ENCODE measurements at places on chromosomes 5 and 9.

DNA sequence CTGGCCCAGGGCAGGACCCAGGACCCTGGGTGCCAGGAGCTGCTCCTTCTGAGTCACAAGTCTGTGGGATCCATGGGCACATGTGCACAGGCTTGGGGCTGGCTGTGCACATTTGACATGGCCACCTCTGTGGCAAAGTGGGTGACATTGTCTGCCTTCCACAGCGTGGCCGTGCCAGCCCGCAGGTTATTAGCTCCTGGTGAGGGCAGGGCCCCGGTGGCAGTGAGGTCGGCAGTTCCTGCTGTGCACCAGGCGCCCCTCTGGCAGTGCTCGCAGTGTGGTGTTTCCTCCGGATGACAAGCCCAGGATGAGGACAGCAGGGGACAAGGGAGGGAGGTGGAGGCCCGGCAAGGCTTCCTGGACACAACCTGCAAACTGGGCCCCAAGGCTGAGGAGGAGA, 60.5 kb downstream of the OLFM1 start:
- no peak for DNase-seq

DNA sequence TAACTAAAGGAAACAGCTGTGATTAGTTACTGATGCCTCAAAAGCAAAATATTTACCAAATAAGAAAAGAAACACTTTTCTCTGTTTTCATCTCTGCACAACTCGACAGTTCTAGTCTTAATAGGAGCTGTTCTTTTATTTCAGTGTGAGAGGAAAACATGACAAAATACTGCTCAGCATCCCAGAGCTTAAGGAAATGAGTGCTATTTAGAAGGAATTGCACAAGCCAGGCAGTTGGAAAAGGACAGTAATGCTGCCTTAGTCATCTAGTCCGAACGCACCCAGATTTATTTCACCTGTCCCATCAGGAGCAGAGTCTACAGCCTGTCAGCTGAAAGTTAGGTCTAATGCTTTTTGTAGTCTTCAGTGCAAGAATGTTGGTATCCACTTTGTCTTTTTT, 12.3 kb downstream of the ZCCHC9 start:
- no peak for DNase-seq

- DNase-seq: no peak
Observed at GRCh38 chr9:133606708-133607025, 2.5 kb downstream of the FAM163B start.

- no peak for DNase-seq
Observed at GRCh38 chr9:121679901-121680635, 28.6 kb downstream of the DAB2IP start.

GRCh38 chr5:168047669-168048111, 243.8 kb upstream of the WWC1 start:
- no peak for DNase-seq

- DNase-seq: no peak
Observed at GRCh38 chr5:126978258-126978657, 52.1 kb downstream of the MARCHF3 start.

GRCh38 chr9:133610845-133611244, 1.7 kb upstream of the FAM163B start:
- no peak for DNase-seq

DNA sequence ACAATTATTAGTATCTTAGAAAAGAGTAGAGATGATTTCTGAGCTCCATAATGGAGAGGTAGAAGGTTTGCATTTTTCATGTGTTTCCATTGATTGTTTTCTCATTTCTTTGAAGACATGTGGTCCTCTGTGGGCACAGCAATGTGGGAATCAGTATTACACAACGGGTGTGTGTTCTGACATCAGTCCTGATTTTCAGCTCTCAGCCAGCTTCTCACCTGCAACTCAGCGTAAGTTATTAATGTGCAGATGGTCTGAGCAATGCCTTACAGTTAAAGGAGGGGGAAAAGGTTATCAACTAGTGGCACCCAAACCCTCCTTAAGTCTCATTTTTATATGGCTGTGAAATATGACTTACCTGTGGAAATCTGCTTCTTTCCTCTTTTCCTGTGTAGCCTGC, 59.1 kb downstream of the ITGA2 start:
- DNase-seq: no peak

- DNase-seq: no peak
Observed at GRCh38 chr5:81747030-81747429, 3.9 kb downstream of the SSBP2 start.

DNA sequence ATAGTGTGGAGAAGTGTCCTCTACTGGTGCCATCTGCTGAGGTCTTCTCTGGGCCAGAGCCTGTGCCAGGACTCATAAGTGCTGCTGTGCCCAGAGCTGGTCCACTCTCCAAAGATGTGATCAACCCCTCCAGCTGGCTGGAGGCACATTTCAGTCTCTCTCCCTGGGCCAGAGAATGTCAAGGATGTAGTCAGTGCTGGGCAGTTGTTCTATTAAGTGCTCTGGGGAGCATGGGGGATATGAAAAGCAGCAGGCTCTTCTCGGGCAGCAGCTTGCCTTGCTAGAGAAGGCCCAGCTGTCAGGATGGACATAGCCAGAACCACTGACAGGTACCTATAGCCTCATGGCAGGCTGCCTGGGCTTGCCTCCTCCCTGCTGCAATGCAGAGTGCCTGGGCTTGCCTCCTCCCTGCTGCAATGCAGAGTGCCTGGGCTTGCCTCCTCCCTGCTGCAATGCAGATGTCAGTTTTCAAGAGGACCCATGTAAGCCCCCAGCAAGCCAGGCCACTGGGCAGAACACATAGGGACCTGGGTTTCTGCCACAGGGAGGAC, 157.2 kb upstream of the PANK3 start:
- DNase-seq: no peak

DNA sequence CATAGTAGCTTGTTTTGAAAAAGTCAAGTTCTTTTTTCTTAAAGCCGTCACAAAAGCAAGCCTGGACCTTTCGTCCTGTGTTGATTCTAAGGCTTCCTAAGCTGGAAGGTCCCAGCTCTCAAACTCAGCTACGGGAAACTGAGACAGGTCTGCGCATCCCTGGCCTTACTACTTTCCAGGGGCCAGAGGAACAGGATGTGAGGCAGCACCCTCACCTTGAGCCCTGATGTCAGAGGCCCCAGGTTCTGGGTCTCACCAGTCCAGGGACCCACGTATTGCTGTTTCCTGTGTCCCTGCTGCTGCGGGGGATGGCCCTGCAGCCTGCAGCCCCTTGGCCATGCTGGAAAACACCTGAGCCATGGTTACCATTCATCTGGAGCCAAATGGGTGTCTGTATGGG, 123.9 kb downstream of the COL23A1 start:
- no peak for DNase-seq

DNA sequence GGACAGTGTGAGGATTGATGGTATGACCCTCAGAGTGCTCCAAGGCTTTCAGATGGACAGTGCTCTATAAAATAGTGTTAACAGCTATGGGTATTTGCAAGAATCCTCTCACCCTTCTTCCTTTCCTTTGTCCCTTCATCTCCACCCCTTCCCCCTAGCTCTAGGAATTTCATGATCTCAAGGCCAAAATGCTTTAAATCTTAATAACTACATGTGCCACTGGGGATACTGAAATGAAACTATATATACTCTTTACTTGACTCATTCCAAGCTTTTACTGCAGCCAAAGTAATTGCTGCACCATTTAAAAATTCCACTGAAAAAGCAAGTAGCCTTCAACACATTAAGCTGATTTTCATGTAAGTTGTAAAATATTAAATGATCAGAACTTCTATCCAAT, 361.6 kb upstream of the SLC30A5 start:
- no peak for DNase-seq

- no peak for DNase-seq
Observed at GRCh38 chr5:163809473-163809872, 304.1 kb downstream of the MAT2B start.

DNA sequence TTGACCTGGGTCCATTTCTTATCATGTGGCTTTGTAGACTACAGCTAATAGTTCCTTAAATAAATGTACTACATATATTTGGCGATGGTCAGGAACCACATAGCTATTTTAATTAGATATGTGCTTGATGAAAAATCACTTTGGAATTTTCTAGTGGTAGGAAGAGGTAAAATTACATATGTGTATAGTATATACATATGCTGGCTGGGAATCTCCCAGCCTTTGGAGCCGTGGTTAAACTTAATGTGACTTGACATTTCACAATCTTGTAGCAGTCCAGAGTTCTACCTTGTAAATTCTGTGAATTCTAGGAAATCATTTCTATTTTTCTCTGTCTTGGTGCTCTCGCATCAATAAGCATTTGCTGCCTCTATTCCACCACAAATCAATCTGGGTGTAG, 565.0 kb downstream of the DMRTA1 start:
- no peak for DNase-seq

DNA sequence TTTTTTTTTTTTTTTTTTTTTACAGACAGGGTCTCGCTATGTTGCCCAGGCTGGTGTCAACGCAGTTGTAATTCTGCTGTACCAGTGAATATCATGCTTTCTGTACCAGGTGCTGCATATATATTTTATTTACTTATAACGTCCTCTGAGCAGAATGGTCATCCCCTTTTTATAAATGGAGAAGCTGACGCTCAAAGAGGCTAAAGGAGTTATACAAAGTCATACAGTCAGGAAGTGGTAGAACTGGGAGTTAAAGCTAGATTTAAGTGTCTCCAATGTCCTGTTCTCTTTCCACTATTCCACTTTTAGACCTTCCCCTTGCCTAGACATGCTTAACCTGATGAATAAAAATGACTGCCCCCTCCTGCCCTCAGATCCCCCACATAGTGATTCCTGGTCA, 1.2 kb upstream of the SIL1 start:
- no peak for DNase-seq

GRCh38 chr5:122723606-122724352, 51.1 kb upstream of the SNX2 start:
- DNase-seq: peak; percentile 62

- DNase-seq: no peak
Observed at GRCh38 chr9:35998333-35998732, 38.4 kb upstream of the RECK start.

DNA sequence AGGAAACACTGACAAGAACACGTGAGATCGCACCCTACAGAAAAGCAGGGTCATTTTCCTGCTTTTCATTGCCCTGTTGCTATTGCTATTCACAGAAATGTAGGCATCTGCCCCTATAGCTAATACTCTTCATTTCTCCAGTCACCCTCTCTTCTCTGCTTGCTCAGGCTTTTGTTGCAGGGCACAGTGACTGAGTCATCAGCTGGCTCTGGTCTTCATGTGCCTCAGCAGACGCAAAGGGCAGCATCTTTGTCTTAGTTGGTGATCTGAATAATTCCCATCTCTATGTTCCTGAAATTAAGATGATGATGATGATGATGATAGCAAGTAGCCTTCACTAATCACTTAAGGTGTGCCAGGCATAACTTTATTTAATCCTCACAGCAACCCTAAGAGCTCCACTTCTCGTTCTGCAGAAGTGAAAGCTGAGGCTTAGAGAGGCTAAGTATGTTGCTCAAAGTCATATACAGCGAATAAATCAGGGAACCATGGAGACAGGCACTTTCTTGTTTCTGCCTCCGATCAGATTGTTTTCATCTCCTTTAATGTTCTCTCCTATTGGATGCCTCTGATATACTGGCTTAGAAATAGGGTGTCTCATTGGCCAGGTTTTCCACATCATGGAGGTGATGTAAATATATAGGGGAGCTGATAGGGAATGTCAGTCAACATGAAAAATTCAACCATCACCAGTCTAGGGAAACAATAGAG, 133.0 kb upstream of the STK32A start:
- no peak for DNase-seq

DNA sequence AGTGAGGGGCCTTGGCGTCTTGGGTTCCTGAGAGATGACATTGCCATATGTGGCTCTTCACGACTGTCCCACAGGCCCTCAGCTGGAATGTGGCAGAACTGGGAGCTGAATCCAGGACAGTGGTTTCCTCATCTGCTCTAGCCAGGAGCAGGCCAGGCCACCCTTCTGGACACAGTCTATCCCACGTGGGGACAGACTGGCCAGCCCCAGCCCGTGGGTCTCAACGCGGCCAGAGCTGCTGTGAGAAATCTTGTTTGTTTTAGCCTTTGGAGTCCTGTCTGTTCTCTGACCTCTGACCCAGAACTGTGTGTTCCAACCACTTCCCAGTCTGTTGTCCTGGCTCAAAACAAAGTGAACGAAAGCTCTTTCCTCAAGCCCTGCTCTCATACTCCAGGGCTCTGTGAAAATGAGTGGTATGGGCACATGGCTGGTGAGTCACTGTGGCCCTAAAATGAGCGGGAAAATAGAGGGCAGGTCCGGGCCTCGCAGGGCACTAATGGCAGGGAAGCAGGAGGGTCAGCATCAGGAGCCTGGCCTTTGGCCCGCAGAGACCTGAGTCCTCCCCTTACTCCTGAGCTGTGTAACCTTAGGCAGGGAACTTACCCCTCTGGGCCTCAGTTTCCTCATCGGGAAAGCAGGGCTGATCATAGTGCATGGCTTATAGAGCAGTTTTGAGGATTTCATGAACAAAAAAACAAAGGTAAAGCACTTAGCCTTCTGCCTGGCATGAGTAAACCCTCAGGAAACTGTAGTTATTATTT, 34.8 kb upstream of the GLRX start:
- no peak for DNase-seq

DNA sequence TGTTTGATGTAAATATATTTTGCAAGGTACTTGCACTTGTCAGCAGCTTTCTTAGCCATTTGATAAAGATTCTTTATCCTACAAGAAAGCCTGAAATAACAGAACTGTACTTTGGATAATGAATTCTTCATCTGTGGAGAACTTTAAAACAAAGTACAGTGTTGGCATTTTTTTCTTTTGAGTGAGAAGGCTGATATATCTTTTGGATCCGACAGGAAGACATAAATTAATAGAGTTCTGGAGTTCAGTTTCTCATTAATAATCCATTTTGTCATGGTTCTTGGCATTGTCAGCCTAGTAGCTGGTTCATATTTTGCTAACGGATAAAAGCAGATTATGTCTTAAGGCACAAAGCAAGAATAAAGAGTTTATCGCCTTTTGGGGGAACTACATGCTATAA, 17.0 kb downstream of the PBX3 start:
- DNase-seq: no peak

- no peak for DNase-seq
Observed at GRCh38 chr5:14445576-14446290, 135.9 kb upstream of the OTULINL start.

- no peak for DNase-seq
Observed at GRCh38 chr5:11251247-11251646, 490.2 kb upstream of the DAP start.

DNA sequence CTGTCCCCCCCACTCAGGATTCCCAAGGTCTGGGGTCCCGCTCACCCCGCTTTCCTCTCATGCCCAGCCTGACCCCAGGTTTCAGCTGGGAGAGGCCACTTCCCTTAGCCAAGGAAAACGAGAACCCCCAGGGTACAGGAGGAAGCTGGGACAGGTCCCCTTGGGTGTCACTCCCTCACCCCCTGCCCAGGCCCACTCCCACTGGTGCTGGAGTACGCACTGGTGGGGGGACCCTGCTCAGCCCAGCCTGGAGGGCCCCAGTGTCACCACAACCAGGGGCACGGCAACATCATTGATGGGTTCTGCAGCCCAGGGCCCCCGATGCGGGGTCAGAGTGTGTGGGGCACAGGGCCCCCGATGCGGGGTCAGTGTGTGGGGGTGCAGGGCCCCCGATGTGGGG, 145.0 kb upstream of the CDKN2B start:
- DNase-seq: no peak

- peak; percentile 42 for DNase-seq
Observed at GRCh38 chr5:219991-220390, 1.9 kb downstream of the SDHA start.

GRCh38 chr9:135500071-135500524, 384 bp upstream of the MRPS2 start:
- peak; percentile 47 for DNase-seq
